ENCODE measurements at places on chromosomes 16 and 17.
A peak's percentile ranks its signal among the peaks of the same experiment; 100 is the strongest.

DNA sequence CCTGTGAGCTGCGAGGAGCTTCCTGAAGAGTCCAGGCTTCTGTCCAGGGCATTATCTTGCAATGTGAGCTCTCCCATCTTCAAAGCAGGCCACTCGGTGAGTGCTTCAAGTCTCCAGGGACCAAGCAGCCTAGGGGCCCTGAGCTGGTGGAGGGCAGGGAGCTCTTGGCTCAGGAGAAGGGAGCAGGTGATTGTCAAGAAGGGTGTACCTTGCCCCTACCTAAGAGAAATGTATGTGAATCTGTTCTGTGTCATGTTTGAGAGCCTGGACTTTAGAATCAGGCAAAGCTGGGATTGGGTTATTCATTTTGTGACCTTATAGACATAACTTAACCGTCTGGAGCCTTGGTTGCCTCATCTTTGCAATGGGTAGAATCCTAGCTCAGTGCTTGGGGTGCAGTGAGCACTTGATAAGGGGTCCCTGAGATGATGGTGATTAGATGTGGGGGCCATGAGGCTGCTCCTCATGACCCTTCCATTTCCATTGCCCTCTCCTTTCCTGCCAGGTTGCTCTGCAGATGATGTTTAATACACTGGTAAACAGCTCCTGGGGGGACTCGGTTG is 15.9 kb downstream of the ZNF768 start:
- DNase-seq, result no peak

DNA sequence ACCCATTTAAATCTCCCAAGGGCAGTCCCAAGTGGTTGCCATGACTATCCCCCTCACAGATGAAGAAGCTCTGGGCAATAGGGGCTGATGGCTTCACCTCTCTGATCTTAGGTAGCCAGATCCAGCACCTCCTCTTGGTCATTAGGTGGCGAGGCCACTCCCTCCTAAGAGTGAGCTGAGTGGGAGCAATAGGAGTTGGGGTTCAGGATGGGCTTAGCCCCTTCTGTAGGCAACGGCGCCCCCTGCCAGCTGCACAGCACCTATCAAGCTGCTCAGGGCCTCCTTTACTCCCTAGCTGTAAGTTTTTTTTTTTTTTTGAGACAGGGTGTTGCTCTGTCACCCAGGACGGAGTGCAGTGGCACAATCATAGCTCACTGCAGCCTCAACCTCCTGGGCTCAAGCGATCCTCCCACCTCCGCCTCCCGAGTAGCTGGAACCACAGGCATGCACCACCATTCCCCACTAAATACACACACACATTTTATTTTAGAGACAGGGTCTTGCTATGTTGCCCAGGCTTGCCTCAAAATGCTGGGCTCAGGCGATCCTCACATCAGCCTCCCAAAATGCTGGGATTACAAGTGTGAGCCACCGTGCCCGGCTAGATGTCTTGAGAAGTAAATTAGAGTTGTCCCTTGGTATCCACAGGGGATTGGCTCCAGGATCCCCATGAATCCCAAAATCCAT is 3.5 kb upstream of the RRAD start:
- peak; percentile 14 for DNase-seq

- no peak for DNase-seq
These were observed 91.9 kb upstream of the CBX4 start for GRCh38 chr17:79930877-79931816.

GRCh38 chr17:57870283-57870635 is 20.4 kb upstream of the MRPS23 start:
- DNase-seq, result no peak

DNA sequence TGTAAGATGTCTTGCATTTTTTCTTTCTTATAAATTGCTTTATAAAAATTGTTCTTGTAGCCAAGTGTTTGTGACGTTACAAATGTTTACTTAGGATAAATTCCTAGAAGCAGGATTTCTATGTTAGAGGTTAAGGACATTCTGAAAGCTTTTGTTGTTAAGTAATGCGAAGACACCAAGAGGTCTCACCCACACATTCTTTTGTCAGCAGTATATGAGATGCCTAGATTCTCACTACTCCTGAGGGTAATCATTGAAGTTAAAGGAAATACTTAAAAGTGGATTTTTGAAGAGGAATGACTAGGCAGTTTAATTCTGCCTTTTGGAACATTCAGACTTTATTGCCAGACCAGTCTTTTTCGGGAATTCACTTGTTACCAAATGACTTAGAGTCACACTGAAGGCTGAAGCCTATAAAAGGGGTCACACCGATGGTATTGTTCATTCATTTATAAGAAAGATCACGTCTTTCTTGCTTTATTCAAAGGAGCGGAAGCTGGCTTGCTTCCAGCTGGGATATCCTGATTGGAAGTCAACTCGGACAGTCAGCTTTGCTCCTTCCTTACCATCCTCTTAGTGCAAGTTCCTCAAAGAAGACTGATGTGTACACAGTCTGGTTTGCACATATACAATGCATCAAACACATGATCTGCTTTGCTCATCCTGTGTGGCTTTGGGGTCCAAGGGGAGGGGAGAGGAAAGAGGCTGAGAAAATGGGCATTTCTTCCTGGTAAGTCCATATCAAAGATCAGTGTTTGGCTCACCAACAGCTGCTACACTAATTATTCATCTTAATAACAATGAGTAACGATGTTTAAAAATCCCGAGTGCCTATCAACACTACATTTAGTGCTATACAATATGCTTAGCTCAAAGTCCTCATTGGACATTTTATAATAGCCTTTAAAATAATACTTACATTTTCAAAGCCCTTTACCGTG is 160.0 kb downstream of the MAP2K6 start:
- peak; percentile 76 for DNase-seq
